Renal cortex interstitium (tissue), 15 donors: ENCODE measurements at places on chromosomes 7 and 10.

DNA sequence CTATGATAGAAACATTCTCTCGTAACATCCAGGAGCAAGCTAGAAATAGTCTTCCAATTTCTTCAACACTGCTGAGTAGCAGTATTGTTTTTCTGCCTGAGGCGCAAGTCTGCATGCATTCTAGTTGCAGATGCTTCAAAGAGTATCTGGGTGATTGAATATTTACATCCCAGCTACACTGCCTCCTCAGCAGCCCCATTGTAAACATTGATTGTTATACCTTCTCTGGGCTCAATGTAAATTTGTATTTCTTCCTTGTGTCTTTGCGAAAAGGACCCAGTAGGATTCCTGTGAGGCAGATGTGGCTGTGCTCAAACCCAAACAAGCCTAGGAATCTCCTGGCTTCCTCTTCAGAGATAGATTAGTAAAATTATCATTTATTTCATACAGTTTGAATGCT, 320.7 kb downstream of the CDC14C start:
- DNase-seq: no peak

GRCh38 chr10:89575031-89575430, 39.6 kb upstream of the SLC16A12 start:
- DNase-seq: no peak

DNA sequence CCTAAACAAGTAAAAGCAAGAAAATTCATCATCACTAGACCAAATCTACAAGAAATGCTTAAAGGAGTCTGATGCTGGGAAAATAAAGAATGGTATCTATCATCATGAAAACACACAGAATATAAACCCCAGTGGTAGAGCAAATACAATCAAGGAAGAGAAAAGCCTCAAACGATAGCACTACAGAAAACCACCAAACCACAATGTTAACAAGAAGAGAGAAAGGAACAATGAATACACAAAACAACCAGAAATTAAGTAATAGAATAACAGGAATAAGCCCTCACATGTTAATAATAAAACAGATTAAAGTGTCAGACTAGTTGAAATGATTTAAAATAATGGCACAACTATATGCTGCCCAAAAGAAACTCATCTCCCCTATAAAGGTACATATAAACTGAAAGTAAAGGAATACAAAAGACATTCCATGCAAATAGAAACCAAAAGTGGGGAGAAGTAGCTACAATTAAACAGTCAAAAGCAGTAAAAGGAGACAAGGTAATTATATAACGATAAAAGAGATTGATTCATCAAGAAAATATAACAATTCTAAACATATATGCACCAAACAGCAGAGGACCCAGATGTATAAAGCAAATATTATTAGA, 77.3 kb downstream of the JMJD1C start:
- DNase-seq: no peak

GRCh38 chr10:48442809-48443177, 136.3 kb downstream of the MAPK8 start:
- DNase-seq: no peak

DNA sequence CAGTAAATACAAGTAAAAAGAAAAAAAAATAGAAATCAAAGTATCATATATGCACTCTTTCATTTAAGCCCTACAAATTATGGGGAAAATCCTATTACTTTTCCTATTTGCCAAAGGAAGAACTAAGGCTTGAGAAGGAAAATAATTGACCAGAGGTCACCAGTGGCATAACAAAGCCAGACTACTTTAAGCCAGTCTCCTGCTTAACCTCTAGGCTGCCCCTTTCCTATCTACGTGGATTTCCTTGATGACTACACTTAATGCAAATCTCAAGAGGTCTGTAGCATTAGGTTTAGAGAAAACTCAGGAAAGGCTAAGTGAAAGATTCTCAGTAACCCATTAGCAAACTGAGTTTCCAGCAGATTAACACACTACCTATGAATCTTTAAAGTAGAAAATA, 49.8 kb downstream of the TPK1 start:
- DNase-seq: no peak

DNA sequence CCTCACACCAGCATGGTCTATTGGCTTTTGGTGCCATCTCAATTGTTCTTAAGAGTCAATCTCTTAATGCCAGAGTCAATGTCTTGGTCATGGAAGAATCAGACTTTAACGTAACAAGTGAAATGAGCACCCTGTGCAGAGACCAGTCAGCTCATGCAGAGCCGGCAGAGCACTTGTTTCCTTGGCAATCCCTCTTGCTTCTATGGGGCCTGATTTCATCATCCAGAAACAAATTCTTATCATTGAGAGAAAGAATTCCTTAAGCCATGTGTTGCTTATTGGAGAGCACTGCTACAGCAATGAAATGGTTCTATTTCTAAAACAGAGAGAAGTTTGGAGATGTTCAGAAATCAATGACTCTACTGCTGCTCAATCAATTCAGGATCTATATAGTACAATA, 212.8 kb downstream of the IPMK start:
- DNase-seq: no peak

DNA sequence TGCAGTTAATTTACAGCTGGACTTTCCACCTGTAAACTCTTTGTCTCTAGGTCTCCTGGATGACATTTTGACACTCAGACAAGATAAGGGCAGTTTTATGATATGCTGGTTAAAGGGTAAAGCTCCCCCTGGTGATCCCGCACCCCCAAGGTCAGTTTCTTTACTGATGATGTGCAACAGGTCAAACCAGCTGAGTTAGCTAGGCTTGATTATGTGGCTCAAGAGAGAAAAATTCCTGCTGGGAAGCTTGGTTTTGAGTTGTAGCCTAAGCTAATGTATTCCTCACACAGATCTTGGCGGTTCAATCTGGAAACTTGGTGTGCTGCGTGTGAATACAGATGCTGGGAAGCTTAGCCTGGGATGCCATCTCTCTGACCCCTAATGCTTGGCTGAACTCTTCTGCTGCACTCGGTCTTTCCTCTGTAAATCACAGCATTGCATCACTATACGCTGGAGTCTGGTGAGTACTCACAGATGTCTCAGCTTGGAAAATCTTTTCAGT, 11.4 kb upstream of the AKR1D1 start:
- DNase-seq: no peak
